Kidney (tissue), 22 donors: ENCODE measurements at places on chromosomes 2 and 18.

GRCh38 chr2:75064691-75065396 lies 106.4 kb downstream of the POLE4 start:
- no peak for DNase-seq

- DNase-seq = no peak
Measured at GRCh38 chr2:197560146-197560665, 44.3 kb downstream of the MOB4 start.

DNA sequence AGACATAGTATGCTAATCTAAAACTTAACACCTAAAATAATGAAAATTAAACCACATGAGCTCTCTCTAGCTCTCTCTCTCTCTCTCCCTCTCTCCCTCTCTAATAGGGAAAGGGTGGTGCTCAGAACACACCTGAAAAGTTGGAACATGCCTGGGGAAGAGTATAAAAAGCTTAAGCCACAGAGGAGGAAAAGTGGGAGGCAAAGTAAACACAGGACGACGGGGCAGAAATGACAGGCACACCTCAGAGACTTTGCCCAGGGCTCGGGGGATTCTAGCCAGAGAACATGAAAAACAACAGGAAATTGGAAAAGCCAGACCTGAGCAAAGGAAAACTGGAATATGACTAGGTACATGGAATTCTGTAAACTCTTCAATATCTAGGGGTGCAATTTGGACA lies 666.1 kb downstream of the BCL11A start:
- DNase-seq = no peak

GRCh38 chr2:111919794-111920608 lies 21.6 kb downstream of the MERTK start:
- DNase-seq = peak; percentile 70

DNA sequence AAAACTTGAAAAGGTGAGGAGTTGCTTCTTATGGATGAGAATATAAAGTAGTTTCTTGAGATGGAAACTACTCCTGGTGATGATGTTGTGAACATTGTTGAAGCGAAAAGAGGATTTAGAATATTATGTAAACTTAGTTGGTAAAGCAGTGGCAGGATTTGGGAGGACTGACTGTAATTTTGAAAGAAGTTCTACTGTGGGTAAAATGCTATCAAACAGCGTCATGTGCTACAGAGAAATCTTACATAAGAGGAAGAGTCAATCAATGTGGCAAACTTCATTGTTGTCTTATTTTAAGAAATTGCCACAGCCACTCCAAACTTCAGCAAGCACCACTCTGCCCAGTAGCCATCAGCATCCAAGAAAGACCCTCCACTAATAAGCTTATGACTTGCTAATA lies 112.9 kb upstream of the ZEB2 start:
- no peak for DNase-seq

GRCh38 chr2:67528320-67528719 lies 131.2 kb downstream of the ETAA1 start:
- no peak for DNase-seq

GRCh38 chr2:146734042-146734820 lies 1110.6 kb upstream of the ACVR2A start:
- no peak for DNase-seq
